CD4-positive, CD25-positive, alpha-beta regulatory T cell (primary cell): ENCODE measurements at places on chromosomes 3 and 15. TPM values are rescaled to one million over a fixed set of nuclear protein-coding genes. Genes with fewer than 3 reads are reported as not detected.
A peak's percentile ranks its signal among the peaks of the same experiment; 100 is the strongest.

Gene LDHAL6B
- total RNA-seq, result not detected

Gene IGSF10
- not detected for total RNA-seq

Gene SH2D7
- total RNA-seq, result not detected

Gene EPHA3
- not detected for total RNA-seq

Gene SLC12A1
- not detected for total RNA-seq

Gene CFAP20DC
- 0.32 TPM for total RNA-seq

Gene COL6A5
- not detected for total RNA-seq

Gene ERC2
- not detected for total RNA-seq

Gene WDR76
- total RNA-seq, result 13.9 TPM

DNA sequence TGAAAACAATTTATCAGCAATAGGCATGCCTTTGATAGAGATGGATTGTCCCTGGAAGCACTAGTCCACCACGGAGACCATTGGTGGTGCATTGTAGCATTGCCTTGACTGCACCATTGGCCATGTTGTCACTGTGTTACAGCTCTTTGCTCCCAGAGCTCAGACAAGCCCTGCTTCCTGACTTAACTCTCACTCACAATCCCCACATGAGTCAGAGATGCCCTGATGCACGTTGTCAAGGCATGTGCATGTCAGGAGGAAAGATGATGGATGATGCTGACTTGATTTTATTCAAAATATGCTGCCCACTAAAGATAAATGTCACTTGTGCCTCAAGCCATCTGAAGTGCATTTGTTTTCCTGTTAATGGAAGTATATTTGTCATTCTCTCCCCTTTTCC lies 266.1 kb downstream of the ARRDC4 start:
- no peak overlapping the region for H3K4me3 ChIP-seq
- no peaks in the 10 kb centered on the region for H3K36me3 ChIP-seq
- no peak for DNase-seq
- no peaks in the 10 kb centered on the region for H3K4me1 ChIP-seq

DNA sequence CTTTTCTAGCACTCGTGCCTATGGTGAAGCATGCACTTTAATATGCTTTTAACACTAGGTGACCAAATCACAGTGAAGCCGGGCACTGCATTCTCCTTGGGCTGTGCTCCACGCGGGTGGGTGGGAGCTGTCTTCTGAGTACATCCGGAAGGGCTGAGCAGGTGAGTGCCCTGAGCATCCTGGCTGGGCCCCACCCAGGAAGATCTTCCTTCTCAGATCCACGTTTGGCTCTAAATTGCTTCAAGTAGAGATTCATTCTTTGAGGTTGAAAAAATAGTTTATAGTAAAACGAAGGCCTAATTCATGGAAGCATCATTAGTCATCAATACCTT lies 73.9 kb upstream of the BLM start:
- H3K4me3 ChIP-seq, result no peak overlapping the region
- peaks cover 41% of the 10 kb centered on the region for H3K36me3 ChIP-seq
- H3K27ac ChIP-seq, result no peak overlapping the region
- H3K27me3 ChIP-seq, result no peaks in the 10 kb centered on the region
- DNase-seq, result no peak
- H3K4me1 ChIP-seq, result peaks cover 6% of the 10 kb centered on the region

- no peak overlapping the region for H3K4me3 ChIP-seq
- H3K4me1 ChIP-seq, result peaks cover 52% of the 10 kb centered on the region
- DNase-seq, result no peak
- H3K27ac ChIP-seq, result peak overlapping the region; percentile 5
- H3K27me3 ChIP-seq, result no peaks in the 10 kb centered on the region
- peaks cover 66% of the 10 kb centered on the region for H3K36me3 ChIP-seq
These were observed 18.9 kb downstream of the PHC3 start for GRCh38 chr3:170162630-170163029.

GRCh38 chr15:31585240-31585639 lies 258.6 kb downstream of the KLF13 start:
- no peaks in the 10 kb centered on the region for H3K27me3 ChIP-seq
- no peak overlapping the region for H3K4me3 ChIP-seq
- DNase-seq, result no peak
- no peaks in the 10 kb centered on the region for H3K36me3 ChIP-seq

- peaks cover 12% of the 10 kb centered on the region for H3K4me1 ChIP-seq
- no peaks in the 10 kb centered on the region for H3K27me3 ChIP-seq
- H3K4me3 ChIP-seq, result peak within 1 kb of the TSS; percentile 60
- DNase-seq, result peak; percentile 86
These were observed at the start of gene EFCAB12 for GRCh38 chr3:129428376-129429079. EFCAB12 (minus strand) TSS chr3:129428636; CDS start chr3:129428488, 148 bp downstream.

DNA sequence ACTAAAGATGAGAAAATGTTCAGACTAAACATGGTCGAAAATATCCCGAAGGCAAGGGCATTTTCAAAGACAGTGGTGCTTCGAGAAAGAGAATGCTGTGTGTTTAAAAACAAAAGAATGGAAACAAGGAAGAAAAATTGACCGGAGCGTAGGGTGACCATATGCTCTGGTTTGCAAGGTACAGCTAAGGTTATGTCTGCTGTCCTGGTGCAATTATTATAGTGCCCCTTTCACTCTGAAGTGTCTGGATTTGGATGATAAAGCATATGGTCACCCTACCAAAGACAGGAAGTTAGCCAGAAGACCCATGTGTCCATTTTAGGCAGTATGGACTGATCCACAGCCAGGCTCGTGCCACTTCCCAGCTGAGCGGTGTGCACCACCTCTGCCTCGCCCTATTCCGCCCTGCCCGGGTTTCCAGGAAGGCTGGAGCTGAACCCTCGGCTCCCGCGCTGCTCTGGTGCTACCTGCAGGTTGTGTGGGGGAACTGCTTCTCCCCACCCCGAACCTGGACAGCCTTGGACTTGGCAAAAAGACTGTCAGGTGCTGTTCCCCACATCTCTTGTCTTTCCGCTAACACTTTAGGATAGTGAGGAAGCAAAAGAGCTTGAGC lies 25.2 kb downstream of the GOLGA6D start:
- H3K36me3 ChIP-seq, result no peaks in the 10 kb centered on the region
- H3K4me1 ChIP-seq, result no peaks in the 10 kb centered on the region
- peaks cover 24% of the 10 kb centered on the region for H3K27me3 ChIP-seq
- H3K27ac ChIP-seq, result no peak overlapping the region

- no peak overlapping the region for H3K4me3 ChIP-seq
- H3K4me1 ChIP-seq, result no peaks in the 10 kb centered on the region
- no peak for DNase-seq
- H3K27ac ChIP-seq, result no peak overlapping the region
These were observed 109.8 kb downstream of the IL12A start for GRCh38 chr3:160098261-160098908.

- no peak overlapping the region for H3K4me3 ChIP-seq
- H3K36me3 ChIP-seq, result no peaks in the 10 kb centered on the region
- no peak for DNase-seq
- H3K27me3 ChIP-seq, result no peaks in the 10 kb centered on the region
- no peaks in the 10 kb centered on the region for H3K4me1 ChIP-seq
- no peak overlapping the region for H3K27ac ChIP-seq
These were observed 148.9 kb upstream of the PEX5L start for GRCh38 chr3:180185650-180186049.

- no peak overlapping the region for H3K27ac ChIP-seq
- no peak for DNase-seq
- no peaks in the 10 kb centered on the region for H3K4me1 ChIP-seq
- no peaks in the 10 kb centered on the region for H3K36me3 ChIP-seq
- no peaks in the 10 kb centered on the region for H3K27me3 ChIP-seq
- no peak overlapping the region for H3K4me3 ChIP-seq
These were observed 207.7 kb downstream of the NAALADL2 start for GRCh38 chr3:175066617-175067415.

GRCh38 chr3:159792070-159792469 lies 196.6 kb upstream of the IL12A start:
- no peak for DNase-seq
- H3K36me3 ChIP-seq, result no peaks in the 10 kb centered on the region
- H3K27me3 ChIP-seq, result no peaks in the 10 kb centered on the region
- no peaks in the 10 kb centered on the region for H3K4me1 ChIP-seq

DNA sequence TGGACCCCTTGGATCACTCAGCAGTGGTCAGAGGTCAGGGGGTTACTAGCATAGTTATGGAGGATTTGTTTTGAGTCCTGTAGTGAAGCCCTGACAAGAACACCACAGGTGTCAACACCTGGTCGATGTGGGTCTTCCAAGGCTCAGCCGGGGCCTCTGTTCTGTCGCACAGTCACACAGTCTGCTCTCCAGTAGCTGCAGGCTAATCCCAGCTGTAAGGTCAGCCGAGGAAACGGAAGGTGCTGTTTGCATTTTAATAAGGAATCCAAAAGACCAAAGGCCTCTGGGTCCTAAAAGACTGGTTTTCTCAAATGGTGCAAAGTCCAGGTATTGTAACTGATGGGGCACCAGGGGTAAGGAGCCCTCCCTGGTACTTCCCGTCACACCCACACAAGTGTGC lies 71.7 kb downstream of the RPLP1 start:
- no peaks in the 10 kb centered on the region for H3K4me1 ChIP-seq
- H3K27ac ChIP-seq, result no peak overlapping the region
- H3K27me3 ChIP-seq, result peaks cover 2% of the 10 kb centered on the region
- H3K36me3 ChIP-seq, result no peaks in the 10 kb centered on the region

DNA sequence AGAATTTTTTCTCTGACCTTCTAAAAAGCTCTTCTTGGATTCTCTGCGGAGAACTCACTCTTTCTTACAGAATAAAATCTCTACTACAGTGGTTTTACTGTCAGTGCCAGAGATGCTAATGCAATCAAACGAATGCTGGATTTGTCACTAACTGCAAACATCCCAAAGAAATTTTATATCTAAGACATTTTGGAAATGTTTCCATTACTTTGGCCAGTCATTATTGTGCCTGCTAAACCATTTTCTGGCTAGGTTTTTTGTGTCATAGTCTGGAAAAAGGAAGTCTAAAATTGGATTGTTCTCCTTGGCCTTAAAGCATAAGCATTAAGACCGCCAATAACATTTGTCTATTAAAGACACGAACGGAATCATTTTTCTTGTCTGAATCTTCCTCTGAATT lies 54.0 kb downstream of the PLOD2 start:
- no peaks in the 10 kb centered on the region for H3K36me3 ChIP-seq
- no peak overlapping the region for H3K4me3 ChIP-seq
- no peak for DNase-seq
- H3K27me3 ChIP-seq, result no peaks in the 10 kb centered on the region

GRCh38 chr3:173003471-173003870 lies 137.6 kb downstream of the SPATA16 start:
- no peaks in the 10 kb centered on the region for H3K36me3 ChIP-seq
- no peaks in the 10 kb centered on the region for H3K27me3 ChIP-seq
- no peak for DNase-seq
- H3K4me1 ChIP-seq, result no peaks in the 10 kb centered on the region

DNA sequence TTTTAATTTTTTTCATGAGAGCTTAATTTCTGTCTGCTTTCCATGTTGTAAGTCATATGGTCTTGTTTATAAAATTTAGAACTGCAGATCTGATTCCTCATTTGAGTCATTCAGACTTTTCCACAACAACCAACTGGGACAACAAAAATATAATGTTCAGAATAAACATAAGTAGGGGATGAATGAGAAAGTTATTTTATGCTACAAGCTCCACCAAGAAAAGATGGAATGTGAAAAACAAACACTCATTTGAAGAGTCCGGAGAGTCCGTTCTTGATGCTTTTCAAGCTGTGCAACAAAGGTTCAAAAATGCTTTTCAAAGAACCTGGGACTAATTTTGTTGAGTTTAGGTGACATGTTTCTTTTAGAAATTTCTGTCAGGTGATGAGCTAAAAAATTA lies 9.2 kb downstream of the FRMD4B start:
- no peak overlapping the region for H3K4me3 ChIP-seq
- H3K36me3 ChIP-seq, result no peaks in the 10 kb centered on the region

DNA sequence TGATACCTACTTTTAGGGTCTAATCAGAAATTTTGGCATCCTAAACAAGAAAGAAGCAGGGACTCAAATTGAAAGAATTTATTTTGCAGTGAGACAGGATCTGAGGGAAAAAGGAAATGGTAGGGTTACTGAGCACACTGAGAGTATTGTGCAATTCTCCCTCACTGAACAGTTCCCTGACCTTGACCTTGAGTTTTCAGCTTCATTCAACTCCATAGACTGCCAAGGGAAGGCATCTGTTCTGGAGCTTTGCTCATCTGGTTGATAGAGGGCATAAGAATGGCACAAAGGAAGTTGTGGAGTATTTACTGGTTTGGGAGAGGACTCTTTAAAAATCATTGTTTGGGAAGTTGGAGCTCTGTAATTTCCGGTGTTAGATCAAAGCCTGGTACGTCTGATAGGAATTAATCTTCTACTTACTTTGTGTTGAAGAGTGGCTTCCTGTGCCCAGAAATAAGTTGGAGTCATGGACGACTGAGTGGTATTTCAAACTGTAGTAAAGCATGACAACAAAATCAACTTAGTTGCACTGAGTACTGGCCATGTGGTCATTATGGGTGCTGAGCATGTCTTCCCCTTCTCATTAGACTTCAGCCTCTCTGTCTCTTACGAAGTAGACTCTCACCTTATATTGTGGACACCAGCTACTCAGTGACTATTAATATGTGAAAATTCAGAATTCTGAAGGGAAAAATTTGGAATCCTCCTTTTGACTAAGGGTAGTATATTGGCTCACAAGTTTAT lies 40.8 kb downstream of the CLDN1 start:
- no peaks in the 10 kb centered on the region for H3K4me1 ChIP-seq
- no peak overlapping the region for H3K27ac ChIP-seq
- no peak for DNase-seq
- H3K36me3 ChIP-seq, result no peaks in the 10 kb centered on the region

DNA sequence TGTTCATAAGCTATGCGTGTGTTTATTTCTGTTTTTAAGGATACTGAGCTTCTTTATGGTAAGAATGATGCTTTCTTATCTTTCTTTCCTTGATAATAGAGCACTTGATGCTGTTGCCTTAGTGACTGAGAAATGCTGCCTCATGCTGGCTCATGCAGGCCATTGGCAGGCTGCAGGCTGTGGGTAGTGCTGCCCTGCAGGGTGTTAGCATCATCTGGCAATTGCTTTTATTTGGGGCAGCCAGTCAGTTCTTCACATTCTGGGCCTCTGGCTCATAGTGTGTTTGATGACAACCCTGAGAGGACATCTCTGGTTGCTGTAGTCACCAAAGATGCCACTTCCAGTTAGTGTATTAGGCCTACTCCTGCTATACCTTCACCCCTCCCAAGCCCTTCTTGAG lies 66.2 kb upstream of the ONECUT1 start:
- no peaks in the 10 kb centered on the region for H3K36me3 ChIP-seq
- DNase-seq, result no peak
- no peak overlapping the region for H3K4me3 ChIP-seq

- no peaks in the 10 kb centered on the region for H3K4me1 ChIP-seq
- no peak overlapping the region for H3K4me3 ChIP-seq
- no peaks in the 10 kb centered on the region for H3K36me3 ChIP-seq
- no peak for DNase-seq
- no peak overlapping the region for H3K27ac ChIP-seq
These were observed 222.2 kb upstream of the GADL1 start for GRCh38 chr3:31116651-31117050.

DNA sequence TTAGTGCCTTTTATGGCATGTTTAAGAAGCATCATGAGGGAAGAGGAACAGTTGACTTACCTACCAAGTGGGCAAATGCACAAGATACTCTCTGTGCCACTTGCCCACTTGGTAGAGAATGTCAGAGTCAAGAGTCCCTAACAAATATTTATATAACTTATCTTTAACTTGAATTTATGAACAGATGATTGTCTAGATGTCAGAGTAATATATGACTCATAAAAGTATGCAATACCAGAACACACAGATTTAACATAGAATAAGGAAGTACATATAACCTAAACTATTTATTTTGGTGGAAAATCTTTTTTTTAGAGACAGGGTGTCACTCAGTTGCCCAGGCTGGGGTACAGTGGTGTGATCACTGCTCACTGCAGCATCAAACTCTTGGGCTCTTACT lies 130.0 kb upstream of the NANOGP8 start:
- H3K4me3 ChIP-seq, result no peak overlapping the region
- no peak overlapping the region for H3K27ac ChIP-seq
- H3K36me3 ChIP-seq, result no peaks in the 10 kb centered on the region
- no peaks in the 10 kb centered on the region for H3K4me1 ChIP-seq
- no peak for DNase-seq
